ENCODE measurements at places on chromosomes 4 and X. TPM values are rescaled to one million over a fixed set of nuclear protein-coding genes. Genes with fewer than 3 reads are reported as not detected.

DNA sequence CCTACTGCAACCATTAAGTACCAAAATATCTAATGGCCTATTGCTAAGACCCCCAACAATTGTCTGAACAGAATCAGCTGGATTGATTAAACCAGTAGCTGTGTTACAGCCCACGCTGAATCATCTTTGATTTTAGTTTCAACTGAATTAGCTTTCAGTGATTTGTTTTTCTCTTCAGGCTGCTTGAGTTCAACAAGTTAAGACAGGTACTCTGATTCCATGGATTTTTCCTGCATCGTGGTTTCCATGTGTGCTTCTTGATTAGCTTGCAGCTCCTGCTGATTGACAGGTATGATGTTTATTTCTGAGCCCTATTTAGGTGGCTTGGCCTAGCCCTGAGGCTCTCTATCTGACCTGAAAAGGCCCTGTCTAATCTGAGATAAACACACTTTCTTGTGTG lies 91.3 kb downstream of the GUCY2F start:
- H3K27me3 ChIP-seq, result peaks cover 31% of the 10 kb centered on the region
- no peaks in the 10 kb centered on the region for H3K36me3 ChIP-seq
- DNase-seq, result no peak
- no peak overlapping the region for H3K27ac ChIP-seq
- H3K4me3 ChIP-seq, result no peak overlapping the region

- H3K4me1 ChIP-seq, result no peaks in the 10 kb centered on the region
- H3K4me3 ChIP-seq, result no peak overlapping the region
- peak; percentile 22 for DNase-seq
- H3K27me3 ChIP-seq, result no peaks in the 10 kb centered on the region
Observed at GRCh38 chr4:119172223-119172622, 36.6 kb downstream of the MYOZ2 start.

ASMTL gene
- 22.4 TPM for total RNA-seq

DNA sequence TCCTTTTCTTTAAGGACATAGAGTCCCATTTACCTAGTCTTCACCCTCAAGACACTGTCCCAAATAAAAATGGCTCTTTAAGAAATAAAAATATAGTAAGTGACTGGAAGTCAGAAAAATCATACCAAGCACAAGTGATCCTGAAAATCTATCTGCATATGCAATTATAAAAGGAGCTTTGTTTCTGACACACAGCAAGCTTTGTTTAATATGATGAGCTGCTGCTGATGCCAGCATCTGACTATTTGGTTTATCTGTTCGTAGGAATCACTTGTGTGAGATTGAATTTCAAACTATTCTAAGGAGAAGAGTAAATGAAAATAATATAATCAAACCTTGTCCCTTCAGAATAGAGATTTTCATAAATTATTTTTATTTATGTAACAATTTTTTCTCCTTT lies 332.4 kb downstream of the PCDH7 start:
- no peak overlapping the region for H3K27ac ChIP-seq
- H3K36me3 ChIP-seq, result no peaks in the 10 kb centered on the region
- H3K27me3 ChIP-seq, result no peaks in the 10 kb centered on the region
- no peaks in the 10 kb centered on the region for H3K4me1 ChIP-seq

DNA sequence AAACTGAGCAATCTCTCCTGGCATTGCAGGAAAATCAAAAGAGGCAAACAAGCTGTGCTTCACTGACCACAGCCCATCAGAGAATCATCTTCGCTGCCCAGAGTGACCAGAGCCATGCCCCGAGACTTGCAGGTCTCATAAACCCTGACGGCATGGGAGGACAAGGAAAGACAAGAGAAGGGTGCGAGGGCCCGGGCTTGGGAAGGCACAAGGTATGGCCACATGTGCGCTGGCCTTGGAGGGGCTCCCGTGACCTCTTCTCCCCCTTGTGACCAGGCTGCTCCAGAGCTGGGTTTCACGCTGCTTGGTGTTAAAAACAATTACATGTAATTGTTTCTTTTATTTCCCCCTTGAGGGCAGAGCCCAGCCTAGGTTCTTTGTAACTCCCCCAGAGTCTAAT lies 20.8 kb downstream of the DCTD start:
- no peaks in the 10 kb centered on the region for H3K4me1 ChIP-seq
- H3K27ac ChIP-seq, result no peak overlapping the region
- no peak for DNase-seq
- H3K36me3 ChIP-seq, result peaks cover 76% of the 10 kb centered on the region

IL1RAPL1 gene
- 0.29 TPM for total RNA-seq

PABPC1L2A gene
- not detected for total RNA-seq

CXXC4 gene
- total RNA-seq, result not detected

HSPA4L gene
- 4.7 TPM for total RNA-seq

DNA sequence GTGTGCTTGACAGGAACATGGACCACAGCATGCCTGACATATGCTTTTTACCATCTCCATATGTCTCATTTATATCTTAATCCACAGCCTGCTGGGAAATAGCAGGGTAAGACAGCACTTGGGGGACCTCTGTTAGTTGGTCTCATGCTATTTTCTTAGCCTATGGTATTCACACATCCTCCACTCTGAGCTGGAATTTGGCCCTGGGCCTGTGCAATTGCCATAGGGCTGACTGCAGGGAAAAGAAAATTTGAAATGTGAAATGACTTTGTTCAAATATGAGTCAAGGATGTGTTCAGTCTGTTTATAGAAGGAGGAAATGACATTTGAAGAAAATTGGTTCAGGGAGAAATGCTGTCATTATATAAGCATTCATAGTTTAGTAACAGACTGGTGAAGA lies 9.6 kb upstream of the MAP7D3 start:
- no peak for DNase-seq
- H3K4me3 ChIP-seq, result no peak overlapping the region
- no peaks in the 10 kb centered on the region for H3K36me3 ChIP-seq
- H3K27me3 ChIP-seq, result no peaks in the 10 kb centered on the region

GRCh38 chrX:104370089-104370488 lies 115.4 kb upstream of the ESX1 start:
- H3K4me1 ChIP-seq, result no peaks in the 10 kb centered on the region
- no peak overlapping the region for H3K27ac ChIP-seq
- no peak overlapping the region for H3K4me3 ChIP-seq
- peak; percentile 9 for DNase-seq
- peaks cover 11% of the 10 kb centered on the region for H3K27me3 ChIP-seq

- H3K27me3 ChIP-seq, result no peaks in the 10 kb centered on the region
- no peaks in the 10 kb centered on the region for H3K4me1 ChIP-seq
- no peak overlapping the region for H3K27ac ChIP-seq
- DNase-seq, result no peak
- H3K4me3 ChIP-seq, result no peak overlapping the region
- H3K36me3 ChIP-seq, result peaks cover 6% of the 10 kb centered on the region
Observed at GRCh38 chrX:49238735-49239134, 3.5 kb downstream of the CCDC22 start.

GRCh38 chr4:38831653-38832052 lies 25.0 kb downstream of the TLR6 start:
- no peaks in the 10 kb centered on the region for H3K36me3 ChIP-seq
- DNase-seq, result no peak
- no peak overlapping the region for H3K4me3 ChIP-seq
- H3K27ac ChIP-seq, result no peak overlapping the region
- no peaks in the 10 kb centered on the region for H3K4me1 ChIP-seq

DNA sequence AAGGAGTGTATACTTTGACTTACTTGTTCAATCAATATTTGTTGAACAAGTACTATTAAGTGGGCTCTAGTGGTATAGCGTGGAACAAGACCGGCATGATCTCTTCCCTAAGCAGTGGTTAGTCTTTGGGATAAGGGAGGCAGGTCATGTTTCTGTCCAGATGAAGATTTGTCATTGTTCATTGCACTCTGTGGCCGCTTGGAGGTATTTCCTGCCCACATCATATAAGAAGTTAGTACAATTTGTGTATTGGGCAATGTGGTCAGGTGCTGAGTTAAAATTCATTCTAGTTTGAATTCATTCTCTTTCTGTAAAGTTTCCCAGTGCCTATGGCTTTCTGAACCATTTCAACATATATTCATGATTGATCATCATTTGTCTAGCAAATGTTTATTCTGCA lies 101.1 kb upstream of the SHISA3 start:
- no peak for DNase-seq
- no peaks in the 10 kb centered on the region for H3K4me1 ChIP-seq
- no peak overlapping the region for H3K4me3 ChIP-seq

REELD1 gene
- total RNA-seq, result not detected

GRCh38 chrX:137194164-137194563 lies 160.4 kb upstream of the GPR101 start:
- H3K27me3 ChIP-seq, result no peaks in the 10 kb centered on the region
- H3K27ac ChIP-seq, result no peak overlapping the region
- no peak for DNase-seq
- H3K4me1 ChIP-seq, result no peaks in the 10 kb centered on the region

PAQR3 gene
- 13.8 TPM for total RNA-seq

GRCh38 chrX:108456971-108457477 lies 17.4 kb downstream of the COL4A5 start:
- DNase-seq, result no peak
- no peak overlapping the region for H3K4me3 ChIP-seq
- H3K27me3 ChIP-seq, result no peaks in the 10 kb centered on the region
- H3K4me1 ChIP-seq, result no peaks in the 10 kb centered on the region
- no peak overlapping the region for H3K27ac ChIP-seq
- no peaks in the 10 kb centered on the region for H3K36me3 ChIP-seq

DNA sequence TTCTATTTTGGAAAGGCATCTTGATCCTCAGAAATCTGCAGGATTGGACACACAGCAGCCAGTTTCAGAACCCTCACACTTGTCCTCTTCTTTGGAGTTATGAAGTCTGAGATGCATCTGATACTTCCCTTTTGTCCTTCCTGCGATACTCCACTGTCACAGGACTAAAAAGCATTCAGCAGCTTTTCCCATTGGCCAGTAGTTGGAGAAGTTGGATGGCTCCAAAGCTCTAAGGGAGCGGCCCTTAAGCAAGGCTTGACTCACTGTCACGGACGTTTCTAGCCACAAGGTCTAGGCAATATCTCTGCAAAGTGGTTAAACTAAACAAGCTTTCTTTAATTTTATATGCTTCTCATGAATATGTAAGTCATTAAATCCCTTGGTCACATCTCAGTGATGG lies 417.0 kb downstream of the AFF2 start:
- peak; percentile 14 for DNase-seq
- no peaks in the 10 kb centered on the region for H3K27me3 ChIP-seq
- H3K36me3 ChIP-seq, result no peaks in the 10 kb centered on the region

DNA sequence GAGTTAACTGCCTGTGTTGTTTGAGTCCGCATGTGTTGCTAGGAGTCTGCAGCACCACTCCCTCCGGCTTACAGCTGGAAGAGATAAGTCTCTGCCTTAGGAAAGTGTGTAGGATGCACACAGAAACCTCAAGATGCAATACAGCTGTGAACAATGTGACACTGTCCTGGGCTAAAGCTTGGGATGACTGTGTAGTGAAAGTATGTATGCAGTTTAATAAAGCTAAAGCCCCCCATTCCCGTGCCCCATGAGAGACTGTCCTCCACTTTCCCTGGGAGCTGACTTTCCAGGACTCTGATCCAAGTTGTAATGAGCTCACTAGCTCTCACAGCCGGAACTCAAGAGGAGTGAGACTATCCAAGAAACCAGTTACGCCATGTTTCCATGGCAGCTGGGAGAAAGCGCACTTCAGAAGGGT lies 156.6 kb upstream of the FTHL17 start:
- H3K27ac ChIP-seq, result no peak overlapping the region
- no peaks in the 10 kb centered on the region for H3K4me1 ChIP-seq
- no peak for DNase-seq

GRCh38 chr4:114028071-114028470 lies 48.6 kb upstream of the ARSJ start:
- H3K4me1 ChIP-seq, result no peaks in the 10 kb centered on the region
- H3K36me3 ChIP-seq, result no peaks in the 10 kb centered on the region
- no peak overlapping the region for H3K4me3 ChIP-seq
- H3K27ac ChIP-seq, result no peak overlapping the region
- DNase-seq, result no peak
- no peaks in the 10 kb centered on the region for H3K27me3 ChIP-seq

DAPP1 gene
- total RNA-seq, result not detected

DNA sequence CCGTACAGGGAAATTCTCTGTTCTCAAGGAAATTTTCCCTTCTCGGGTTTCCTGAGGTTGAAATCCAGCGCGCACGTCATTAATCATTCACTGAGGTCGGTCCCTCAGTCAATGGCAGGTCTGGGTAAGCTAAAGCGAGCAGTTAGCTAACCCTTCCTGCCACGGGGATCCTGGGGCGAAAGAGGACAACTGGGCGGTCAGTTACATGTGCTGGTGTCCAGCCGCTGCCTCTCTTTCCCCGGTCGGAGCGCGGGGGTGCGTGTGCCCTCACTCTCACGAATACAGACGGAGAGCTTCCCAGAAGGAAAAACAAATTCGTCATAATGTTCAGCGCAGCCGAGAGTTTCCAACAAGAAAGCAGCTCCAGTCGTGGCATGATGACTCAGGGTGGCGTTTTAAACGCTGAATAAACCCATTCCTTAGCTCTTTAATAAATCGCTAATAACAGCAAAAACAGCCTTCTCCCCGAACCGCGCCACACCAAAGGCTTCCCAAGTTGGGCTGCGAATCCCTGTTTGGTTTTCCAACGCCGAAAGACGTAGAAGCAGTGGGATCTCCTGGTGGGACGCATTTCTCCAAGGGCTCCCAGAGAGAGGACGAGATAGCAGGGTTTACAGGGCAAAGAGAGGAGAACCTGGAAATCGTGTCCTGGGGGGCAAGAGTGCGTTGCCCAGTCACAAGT lies 752 bp upstream of the FGF5 start:
- peak; percentile 82 for DNase-seq
- H3K4me1 ChIP-seq, result peaks cover 17% of the 10 kb centered on the region
- peak overlapping the region; percentile 92 for H3K4me3 ChIP-seq

DNA sequence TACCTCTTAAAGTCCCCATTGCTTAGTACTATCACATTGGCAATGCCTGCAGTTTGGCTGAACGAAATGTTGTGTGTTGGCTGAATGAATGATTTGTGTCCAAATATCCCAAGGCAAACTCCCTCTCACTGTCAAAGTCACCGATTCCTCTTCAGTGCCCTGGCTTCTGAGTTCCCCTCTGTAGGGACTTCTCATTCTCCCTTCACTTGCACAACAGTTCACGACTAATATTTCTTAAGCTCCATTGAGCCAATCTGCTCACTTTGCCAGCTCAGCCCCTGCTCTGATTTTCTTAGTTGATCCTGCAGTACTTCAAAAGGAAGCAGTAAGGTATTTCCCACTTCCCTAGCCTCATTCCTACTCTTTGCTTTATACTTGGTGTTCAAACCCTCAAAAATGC lies 21.9 kb upstream of the PACRGL start:
- no peaks in the 10 kb centered on the region for H3K36me3 ChIP-seq
- no peak overlapping the region for H3K4me3 ChIP-seq
- H3K27ac ChIP-seq, result no peak overlapping the region
- DNase-seq, result no peak
- H3K27me3 ChIP-seq, result peaks cover 13% of the 10 kb centered on the region
- H3K4me1 ChIP-seq, result peaks cover 10% of the 10 kb centered on the region

- DNase-seq, result no peak
- no peak overlapping the region for H3K27ac ChIP-seq
- H3K4me3 ChIP-seq, result no peak overlapping the region
Observed at GRCh38 chr4:47791965-47792364, 45.9 kb downstream of the CORIN start.

USP46 gene
- total RNA-seq, result 12.4 TPM

GAGE2A gene
- total RNA-seq, result not detected

- DNase-seq, result peak; percentile 68
- peaks cover 57% of the 10 kb centered on the region for H3K4me1 ChIP-seq
- H3K4me3 ChIP-seq, result peak overlapping the region; percentile 1
Observed at GRCh38 chr4:41160012-41160789, 54.1 kb downstream of the APBB2 start.

- no peaks in the 10 kb centered on the region for H3K27me3 ChIP-seq
- H3K4me3 ChIP-seq, result no peak overlapping the region
- H3K27ac ChIP-seq, result no peak overlapping the region
- no peaks in the 10 kb centered on the region for H3K36me3 ChIP-seq
- no peaks in the 10 kb centered on the region for H3K4me1 ChIP-seq
Observed at GRCh38 chr4:69668680-69669079, 15.6 kb upstream of the UGT2A1 start.

SLC10A4 gene
- not detected for total RNA-seq
